ENCODE measurements at places on chromosomes 1 and 21. TPM values are rescaled to one million over a fixed set of nuclear protein-coding genes. Genes with fewer than 3 reads are reported as not detected.

DNASE2B gene
- total RNA-seq: not detected

TCHH gene
- total RNA-seq: not detected

CDC20 gene
- 27.0 TPM for total RNA-seq

CIART gene
- 8.9 TPM for total RNA-seq

SEC16B gene
- 4.1 TPM for total RNA-seq

DMBX1 gene
- total RNA-seq: not detected

GOLT1A gene
- total RNA-seq: not detected

LAMC2 gene
- total RNA-seq: 5.3 TPM

CLCA1 gene
- total RNA-seq: not detected

RGS18 gene
- total RNA-seq: not detected

PKLR gene
- not detected for total RNA-seq

VASH2 gene
- under 0.01 TPM for total RNA-seq

Measured in aortic smooth muscle cell (primary cell).